ENCODE measurements at places on chromosomes 3 and 15. TPM values are rescaled to one million over a fixed set of nuclear protein-coding genes. Genes with fewer than 3 reads are reported as not detected.

Gene SLC12A1
- total RNA-seq: not detected

Gene GPR171
- total RNA-seq: not detected

Gene STXBP5L
- not detected for total RNA-seq

Gene SLC7A14
- total RNA-seq: 1.6 TPM

Gene SKOR1
- total RNA-seq: 0.09 TPM

Gene CCR3
- not detected for total RNA-seq

Gene MYEF2
- total RNA-seq: 17.8 TPM

Gene XCR1
- total RNA-seq: not detected

Gene SERPINI2
- not detected for total RNA-seq

Gene ROPN1
- not detected for total RNA-seq

Gene PLA2G4E
- not detected for total RNA-seq

Gene BDH1
- 0.94 TPM for total RNA-seq

Gene ENTPD3
- total RNA-seq: not detected

Gene PLA2G4B
- 0.27 TPM for total RNA-seq

Gene CCDC32
- total RNA-seq: 20.9 TPM

Gene RGMA
- under 0.01 TPM for total RNA-seq

Gene HAPLN3
- total RNA-seq: 22.1 TPM

Gene MAGEL2
- total RNA-seq: not detected

Gene CTXN2
- total RNA-seq: under 0.01 TPM

Gene SEMA3F
- total RNA-seq: 138 TPM

Gene MAP2K5
- total RNA-seq: 5.0 TPM

Gene ADAMTS17
- total RNA-seq: 0.75 TPM

Gene TPM1
- 1,089 TPM for total RNA-seq

Gene ARPC4
- total RNA-seq: 266 TPM

Gene LRRIQ4
- total RNA-seq: not detected

Gene GOLGA6L22
- not detected for total RNA-seq

Gene ERC2
- 1.1 TPM for total RNA-seq

Gene APOD
- total RNA-seq: 7.8 TPM

Gene IL12A
- total RNA-seq: 0.47 TPM

Gene PLAAT1
- total RNA-seq: 0.45 TPM

Gene DUOX1
- total RNA-seq: not detected

Gene CCR2
- not detected for total RNA-seq

Gene GOLGA8T
- total RNA-seq: not detected

Gene CGNL1
- 20.9 TPM for total RNA-seq

Gene NRROS
- 1.9 TPM for total RNA-seq

Gene FRMD5
- 11.7 TPM for total RNA-seq

Gene MOBP
- total RNA-seq: 0.09 TPM

Gene DUSP7
- total RNA-seq: 8.4 TPM

Gene FBXW12
- not detected for total RNA-seq
